Transverse colon (tissue), 4 donors: ENCODE measurements at places on chromosomes 1 and 21. TPM values are rescaled to one million over a fixed set of nuclear protein-coding genes. Genes with fewer than 3 reads are reported as not detected.
A peak's percentile ranks its signal among the peaks of the same experiment; 100 is the strongest.

Gene RGS16
- total RNA-seq, result 0.82 TPM

Gene F3
- 46.3 TPM for total RNA-seq

Gene KIAA1614
- total RNA-seq, result 3.0 TPM

- no peak for DNase-seq
Measured at GRCh38 chr1:28751315-28752060, 14.7 kb downstream of the YTHDF2 start.

DNA sequence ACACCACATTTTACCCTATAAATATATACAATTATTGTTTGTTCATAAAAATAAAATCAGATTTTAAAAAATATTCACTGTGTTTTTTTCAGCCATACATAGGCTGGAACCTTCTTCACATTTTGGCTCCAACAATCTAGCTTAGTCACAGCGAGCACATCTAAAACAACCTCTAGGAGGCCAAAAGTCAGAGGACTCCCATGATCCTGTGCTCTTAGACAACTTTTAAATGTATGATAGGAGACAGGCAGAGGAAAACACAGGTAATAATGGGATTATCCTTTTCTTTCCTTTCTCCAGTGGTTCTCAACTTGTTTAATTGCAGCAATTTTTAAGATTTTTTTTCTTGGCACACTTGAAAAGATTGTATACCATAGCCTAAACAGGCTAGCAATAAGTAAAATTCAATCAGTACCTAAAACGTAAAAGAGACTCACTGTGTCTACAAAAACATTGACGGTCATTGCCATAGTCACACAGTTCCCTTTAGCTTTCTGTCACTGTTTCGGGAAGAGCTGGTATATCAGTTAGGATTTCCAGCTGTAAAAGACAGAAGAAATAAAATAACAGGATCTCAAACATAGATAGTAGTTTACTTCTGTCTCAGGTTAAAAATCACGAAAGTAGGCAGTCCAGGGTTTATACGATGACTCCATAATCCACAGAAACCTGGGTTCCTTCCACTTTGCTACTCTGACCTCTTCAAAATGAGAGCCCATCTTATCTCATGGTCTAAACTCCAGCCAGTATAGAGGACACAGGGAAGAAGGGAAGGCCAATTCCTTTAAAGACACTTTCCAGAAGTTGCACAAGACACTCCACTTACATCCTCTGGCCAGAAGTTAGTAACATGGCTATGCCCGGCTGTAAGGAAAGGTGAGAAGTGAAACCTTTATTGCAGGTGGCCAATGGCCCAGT lies 39.2 kb upstream of the CR1L start:
- no peak for DNase-seq

- peak; percentile 77 for DNase-seq
Measured at GRCh38 chr1:206469933-206470691, at the start of gene IKBKE. TSS of gene IKBKE (plus strand) at chr1:206470476. CDS start at chr1:206473228, 2,752 bp downstream.
